ENCODE measurements at places on chromosomes 13 and 19.

- no peak for DNase-seq
These were observed 10.0 kb downstream of the CFD start for GRCh38 chr19:869245-870177.

DNA sequence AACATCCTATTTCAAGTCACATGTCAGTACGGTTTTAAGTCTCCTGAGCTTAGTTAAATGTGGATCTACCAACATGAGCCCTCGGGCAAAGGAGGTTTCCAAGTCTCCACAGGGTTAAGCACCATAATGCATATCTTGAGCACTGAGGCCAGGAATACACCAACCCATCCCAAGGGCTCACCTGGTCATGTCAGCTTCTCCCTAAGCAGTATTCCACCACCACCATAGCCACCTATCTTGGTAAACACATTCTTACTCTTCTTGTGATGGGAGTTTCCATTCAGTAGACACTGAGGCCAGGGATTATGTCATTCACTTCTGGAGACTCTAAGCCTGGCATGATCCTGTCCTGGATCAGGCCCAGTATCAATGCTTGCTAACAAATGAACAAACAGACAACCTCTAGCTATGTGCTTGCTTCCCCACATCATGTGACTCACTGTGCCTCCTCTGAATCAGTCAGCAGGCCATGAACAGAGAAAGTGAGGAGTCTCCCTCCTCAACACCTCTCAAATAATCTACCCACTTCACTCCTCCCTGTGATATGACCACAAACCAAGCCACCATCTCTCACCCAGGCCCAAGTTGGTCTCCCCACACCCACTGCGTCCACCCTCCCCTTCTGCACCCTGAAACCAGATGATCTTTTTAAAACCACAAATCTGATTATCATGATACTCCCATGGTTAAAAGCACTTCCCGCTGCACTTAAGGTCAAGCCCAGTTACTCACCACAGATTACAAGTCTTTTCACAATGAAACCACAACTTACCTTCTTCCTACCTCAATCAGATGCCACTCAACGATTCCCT is 5.8 kb downstream of the PEG3 start:
- DNase-seq, result no peak

GRCh38 chr13:35993686-35994085 is 137.5 kb downstream of the DCLK1 start:
- DNase-seq, result no peak

- no peak for DNase-seq
These were observed 1.3 kb upstream of the CEACAM3 start for GRCh38 chr19:41795031-41795461.

GRCh38 chr13:112690283-112690929 is 568 bp downstream of the ATP11A start:
- no peak for DNase-seq

DNA sequence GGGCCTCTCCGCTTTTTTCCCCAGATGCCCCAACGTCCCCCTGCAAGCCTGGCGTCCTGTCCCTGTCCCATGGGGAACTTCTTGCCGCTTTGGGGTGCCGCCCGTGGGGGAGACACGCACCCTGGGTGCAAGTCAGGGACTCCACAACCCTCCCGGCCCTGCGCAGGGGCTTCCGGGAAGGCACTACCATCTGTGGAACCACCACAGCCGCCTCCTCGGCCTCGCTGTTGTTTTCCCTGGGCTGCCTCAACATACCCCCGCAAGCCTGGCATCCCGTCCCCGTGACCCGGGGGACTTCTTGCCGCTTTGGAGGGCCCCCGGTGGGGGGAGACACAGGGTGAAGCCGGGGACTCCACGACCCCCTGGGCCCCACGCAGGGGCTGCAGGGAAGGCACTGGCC is 238.4 kb downstream of the TUBA3C start:
- no peak for DNase-seq

DNA sequence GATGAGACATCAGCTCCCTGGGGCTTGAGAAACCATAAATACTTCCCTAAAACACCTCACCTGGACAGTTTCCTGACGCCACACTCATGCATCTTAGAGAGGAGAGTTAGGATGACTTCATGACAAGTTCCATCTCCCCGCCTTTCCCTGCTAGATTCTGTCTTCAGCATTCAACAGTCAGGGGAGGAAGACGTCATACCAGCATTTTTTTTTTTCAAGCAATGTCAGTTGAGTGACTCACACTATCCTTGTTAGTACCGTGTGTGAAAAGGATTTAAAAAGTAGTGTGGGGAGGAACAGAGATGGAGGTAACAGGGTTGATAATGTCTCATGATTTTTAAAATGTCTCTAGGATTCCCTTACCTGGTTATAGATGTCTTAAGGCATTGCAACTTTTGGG is at the start of gene OR7D2:
Gene OR7D2 (plus strand): TSS at position 79 of the 400 bp plus-strand sequence. CDS start 6,803 bp downstream, outside the sequence.
- DNase-seq, result no peak

- no peak for DNase-seq
These were observed 13.7 kb upstream of the SERPINE3 start for GRCh38 chr13:51325837-51326236.

GRCh38 chr19:18418029-18418482 is 1.1 kb upstream of the SSBP4 start:
- no peak for DNase-seq

GRCh38 chr13:74372511-74372910 is 238.3 kb upstream of the KLF12 start:
- no peak for DNase-seq
